ENCODE measurements at places on chromosomes 2 and 18.

GRCh38 chr2:135657806-135658582 is 83.7 kb upstream of the UBXN4 start:
- no peak for DNase-seq

DNA sequence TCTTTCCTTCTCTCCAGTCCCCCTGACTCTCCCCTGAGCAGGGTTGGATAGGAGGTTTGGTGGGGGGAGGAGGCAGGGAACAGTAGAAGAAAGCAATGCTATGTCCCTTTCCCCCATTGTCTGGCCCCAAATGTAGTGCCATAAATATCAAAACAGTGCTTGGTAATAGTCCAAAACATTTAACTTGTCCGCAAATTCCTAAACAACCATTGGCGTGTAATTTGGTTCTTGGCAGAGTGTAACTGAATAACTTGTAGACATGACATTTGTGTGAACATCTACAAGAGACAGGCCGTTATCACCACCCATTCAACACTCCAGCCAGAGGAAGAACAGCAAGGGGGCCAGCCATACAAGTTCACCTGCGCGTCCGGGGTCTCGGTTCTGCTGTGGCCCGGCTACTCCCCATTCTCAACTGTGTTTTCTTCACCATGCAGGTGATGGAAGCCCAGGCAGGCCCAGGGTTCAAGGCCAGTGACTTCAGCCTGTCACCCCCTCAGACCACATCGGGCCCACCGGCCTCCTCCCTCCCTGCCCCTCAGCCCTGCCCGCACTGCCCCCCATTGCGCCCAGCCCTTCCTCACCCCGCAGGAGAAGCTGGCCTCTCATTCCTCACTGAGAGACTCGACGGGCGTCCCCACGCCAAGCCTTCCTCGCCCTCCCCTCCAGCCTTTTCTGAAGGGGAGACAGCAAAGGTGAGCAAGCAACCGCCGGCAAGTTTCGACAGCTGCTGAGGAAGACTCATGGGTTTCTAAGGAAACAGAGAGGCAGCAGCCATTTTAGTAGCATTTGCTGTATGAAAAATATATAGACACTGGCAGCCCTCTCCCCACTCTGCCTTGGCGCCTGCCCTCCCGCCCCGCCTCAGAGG is 699 bp upstream of the RAPGEF4 start:
- no peak for DNase-seq

GRCh38 chr18:51120809-51121596 is 76.5 kb downstream of the MEX3C start:
- DNase-seq: peak; percentile 42

DNA sequence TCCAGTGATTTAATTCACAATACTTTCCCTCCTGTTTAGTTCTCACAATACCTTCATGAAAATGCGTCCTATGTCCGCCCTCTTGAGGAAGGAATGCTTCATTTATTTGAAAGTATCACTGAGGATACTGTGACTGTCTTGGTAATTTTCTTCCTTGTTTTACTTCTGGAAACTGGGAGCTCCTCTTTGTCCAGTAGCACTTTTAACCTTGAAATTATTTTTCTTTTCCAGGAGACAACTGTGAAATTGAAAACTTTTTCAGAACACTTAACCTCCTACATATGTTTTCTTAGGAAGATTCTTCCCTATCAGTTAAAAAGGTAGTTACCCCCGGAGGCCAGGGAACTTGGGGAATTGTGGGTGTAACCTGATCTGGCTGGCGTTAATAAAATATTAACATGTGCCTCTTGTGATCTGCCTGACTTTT is 58.9 kb upstream of the STON1 start:
- DNase-seq: no peak

DNA sequence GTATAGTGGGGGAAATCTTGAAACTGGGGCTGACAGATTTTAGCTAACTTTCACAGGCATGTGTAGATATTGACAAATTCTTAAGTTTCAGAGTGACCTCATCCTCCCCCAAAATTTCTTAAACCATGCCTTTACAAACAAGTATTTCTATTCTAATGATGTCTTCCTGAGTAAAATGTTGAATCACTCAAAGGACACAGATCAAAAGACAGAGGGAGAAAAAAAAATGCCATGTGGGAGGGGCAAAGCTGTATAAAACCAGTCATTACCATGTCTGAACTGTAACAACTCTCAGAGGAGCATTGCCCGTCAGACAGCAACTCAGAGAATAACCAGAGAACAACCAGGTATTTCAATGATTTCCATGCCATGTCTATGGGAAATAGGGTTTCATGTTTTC is at the start of gene SERPINB2:
Gene SERPINB2 (plus strand): TSS at position 282 of the 400 bp plus-strand sequence. CDS start 3,740 bp downstream, outside the sequence.
- DNase-seq: no peak

GRCh38 chr18:24341361-24341760 is 56.3 kb downstream of the OSBPL1A start:
- DNase-seq: no peak

DNA sequence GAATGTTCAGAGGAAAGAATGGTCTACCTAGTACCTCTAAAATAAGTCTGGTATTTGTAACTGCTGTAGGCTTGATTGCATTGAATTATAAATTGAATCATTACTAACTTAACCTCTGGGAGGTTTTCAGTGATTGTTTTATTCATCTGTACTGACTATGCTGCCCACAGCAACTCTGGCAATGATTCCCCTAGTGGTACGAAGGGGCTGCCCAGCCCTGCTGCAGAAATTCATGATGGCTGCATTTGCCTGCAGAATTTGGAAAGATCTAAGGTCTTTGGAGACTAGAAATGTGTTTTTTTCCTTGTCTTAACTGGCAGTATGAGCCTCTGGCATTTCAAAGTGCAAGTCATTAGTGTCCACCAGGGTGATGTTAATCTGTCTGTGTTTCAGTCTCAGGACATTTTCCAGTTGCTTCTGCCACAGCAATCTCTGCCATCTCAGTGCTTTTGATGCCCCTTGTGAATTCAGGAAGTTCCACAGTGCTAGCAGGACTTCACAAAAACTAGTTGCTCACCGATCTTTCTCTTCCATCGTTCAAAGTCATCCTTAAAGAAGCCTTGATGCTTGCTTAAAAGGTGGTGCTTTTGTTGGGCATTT is 13.4 kb upstream of the LRPPRC start:
- no peak for DNase-seq

- peak; percentile 88 for DNase-seq
Observed at GRCh38 chr2:73156539-73157124, 43.9 kb upstream of the RAB11FIP5 start.

DNA sequence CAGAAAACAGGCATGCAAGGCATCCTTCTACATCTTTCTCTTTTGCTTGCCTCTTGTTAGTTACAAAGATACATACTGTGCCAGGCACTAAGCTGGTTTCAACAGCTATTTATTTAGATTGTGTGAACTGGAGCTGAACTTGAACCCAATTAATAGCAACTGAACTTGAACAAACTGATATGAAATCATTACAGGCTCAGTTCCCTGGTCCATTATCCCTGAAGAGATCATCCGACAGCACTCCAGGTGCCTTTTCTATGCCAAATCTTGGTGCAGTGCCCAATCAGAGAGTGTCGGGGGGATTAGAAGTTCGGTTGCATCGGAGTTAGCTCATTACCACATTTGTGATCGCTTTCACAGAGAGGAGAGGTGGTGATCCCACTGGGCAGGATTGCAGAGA is 477.6 kb downstream of the PARD3B start:
- no peak for DNase-seq

DNA sequence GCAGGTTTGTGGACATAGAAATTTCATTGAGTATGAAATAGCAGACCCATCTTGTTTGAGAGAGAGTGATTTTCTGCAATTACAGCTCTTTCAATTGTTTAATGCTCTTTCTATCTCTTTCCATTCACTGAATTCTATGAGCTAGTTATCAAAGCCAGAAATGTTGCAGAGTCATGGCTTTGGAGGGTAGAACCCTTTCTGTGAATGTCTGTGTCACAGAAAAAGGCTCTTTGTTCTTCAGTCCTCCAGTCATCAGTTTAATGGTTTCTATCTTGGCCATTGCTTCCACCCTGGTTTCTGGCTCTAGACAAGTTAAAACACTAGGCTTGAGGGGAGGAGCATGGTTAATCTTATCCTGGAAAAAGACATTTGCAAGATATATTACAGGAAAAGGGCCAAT is 655.0 kb downstream of the STK39 start:
- no peak for DNase-seq

GRCh38 chr2:217415316-217415715 is 555.5 kb upstream of the TNP1 start:
- DNase-seq: no peak

Data from WTC11 (cell line).